GM12891 (cell line): ENCODE measurements at places on chromosomes 1 and 21.

- DNase-seq, result no peak
These were observed 876 bp upstream of the CATSPERE start for GRCh38 chr1:244460197-244460596.

DNA sequence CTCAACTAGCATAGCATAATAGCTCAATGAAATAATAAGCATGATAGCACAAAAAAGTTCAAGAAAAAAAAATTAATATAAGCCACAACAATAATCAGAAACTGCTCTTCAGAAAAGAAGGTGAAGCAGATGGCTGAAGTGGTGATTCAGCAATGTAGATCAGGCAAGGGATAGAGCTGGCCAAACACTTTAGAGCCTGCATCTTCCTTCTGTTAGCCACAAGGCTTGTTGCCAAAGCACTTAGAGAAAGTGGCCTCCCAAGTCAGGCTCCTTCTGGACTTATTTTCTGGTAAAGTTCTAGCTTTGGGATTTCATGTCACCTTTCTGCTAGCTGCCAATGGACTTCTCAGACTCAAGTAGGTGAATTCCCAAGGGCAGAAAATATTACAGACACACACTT lies 60.3 kb upstream of the C1orf87 start:
- no peak for DNase-seq

DNA sequence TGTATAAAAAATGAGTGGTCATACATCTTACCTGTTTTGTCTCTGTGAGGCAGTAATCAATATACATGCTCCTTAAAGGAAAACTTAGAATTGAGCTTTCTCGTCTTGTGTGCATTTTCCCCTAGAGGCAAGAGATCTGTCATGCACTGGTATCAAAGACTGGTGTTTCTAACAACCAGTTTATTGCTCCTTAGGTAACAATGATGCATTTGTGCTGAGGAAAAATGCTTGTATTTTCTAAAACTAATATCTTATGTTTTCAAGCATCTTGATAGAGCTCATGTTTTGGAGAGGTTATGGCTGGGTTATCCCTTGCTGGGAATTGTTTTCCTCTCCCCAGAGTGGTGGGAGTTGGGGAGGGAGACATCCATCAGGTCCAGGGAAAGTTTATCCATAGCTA lies 23.9 kb upstream of the CCDC190 start:
- DNase-seq, result no peak

DNA sequence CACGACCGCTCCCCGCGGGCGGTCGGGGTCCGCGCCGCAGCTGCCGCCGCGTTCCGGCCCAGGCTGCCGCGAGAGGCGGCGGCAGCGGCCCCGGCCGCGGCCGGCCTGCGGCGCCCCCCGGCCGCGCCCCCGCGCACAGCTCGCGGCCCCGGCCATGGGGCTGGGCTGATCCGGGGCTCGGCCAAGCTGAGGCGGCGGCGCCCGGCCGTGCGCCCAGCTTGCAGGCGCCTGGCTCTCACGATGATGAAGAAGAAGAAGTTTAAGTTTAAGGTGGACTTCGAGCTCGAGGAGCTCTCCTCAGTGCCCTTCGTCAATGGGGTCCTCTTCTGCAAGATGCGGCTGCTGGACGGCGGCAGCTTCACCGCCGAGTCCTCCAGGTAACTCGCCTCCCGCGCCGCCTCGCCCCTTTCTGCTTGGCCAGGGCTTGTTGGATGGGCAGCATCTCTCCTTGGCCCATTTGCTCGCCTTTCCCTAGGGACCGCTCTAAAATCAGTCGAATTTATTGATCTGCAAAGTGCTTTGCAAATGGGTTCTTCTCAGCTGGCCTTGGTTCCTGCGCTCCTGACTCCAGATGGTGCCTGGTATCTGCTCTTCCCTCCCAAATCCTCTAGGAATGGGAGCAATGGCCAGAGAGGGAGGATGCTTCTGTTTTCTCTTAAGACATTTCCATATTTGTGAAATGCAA lies 431 bp downstream of the EEIG2 start:
- DNase-seq, result no peak

GRCh38 chr21:38402291-38402690 lies 96.0 kb downstream of the ERG start:
- no peak for DNase-seq

DNA sequence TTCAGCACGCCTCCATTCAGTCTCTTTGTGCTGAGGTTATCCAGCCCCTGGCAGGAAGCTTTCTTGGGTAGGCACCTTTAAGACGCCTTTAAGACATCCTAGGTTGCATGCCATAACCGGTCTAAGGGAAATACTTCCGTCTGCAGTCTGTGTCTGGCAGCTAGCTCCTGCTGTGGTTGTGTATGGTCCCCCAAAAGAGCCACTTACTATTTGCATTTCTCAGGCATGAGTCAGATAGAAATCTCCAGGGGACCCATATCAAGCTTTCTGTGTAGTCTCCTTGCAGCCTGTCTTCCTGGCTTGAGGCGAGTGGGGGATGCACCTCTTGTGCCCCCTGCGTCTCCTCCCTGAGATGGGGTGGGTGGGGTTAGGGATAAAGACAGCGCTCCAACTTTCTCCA lies 10.0 kb upstream of the RYR2 start:
- no peak for DNase-seq

DNA sequence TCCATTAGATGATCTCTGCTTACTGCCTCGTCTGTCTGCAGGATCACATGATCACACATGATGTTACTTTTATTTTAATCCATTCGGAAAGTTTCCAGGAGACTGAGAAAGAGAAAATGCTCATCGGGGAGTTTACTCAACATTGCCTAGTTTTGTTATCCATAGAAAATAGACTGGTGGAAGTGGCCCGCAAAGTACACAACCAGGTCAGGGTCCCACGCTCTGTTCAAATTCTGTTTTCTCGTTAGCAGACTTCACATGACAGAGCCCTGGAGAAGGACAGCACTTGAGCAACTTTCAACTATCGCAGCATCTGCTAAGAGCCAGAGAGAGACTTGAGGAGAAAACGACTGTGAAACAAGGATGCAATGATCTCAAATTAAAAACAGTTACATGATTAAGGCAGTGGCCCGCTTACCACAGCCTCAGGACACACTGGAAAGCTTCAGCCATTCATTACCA lies 44.2 kb downstream of the ADAMTS1 start:
- no peak for DNase-seq

- peak; percentile 5 for DNase-seq
These were observed 16.5 kb downstream of the KRTAP19-1 start for GRCh38 chr21:30463713-30464112.

GRCh38 chr1:108646648-108647269 lies 14.1 kb downstream of the HENMT1 start:
- DNase-seq, result no peak

GRCh38 chr1:212235857-212236256 lies 49.4 kb upstream of the PPP2R5A start:
- no peak for DNase-seq

GRCh38 chr1:160117709-160118183 lies 2.2 kb downstream of the ATP1A2 start:
- DNase-seq, result no peak

GRCh38 chr21:25862112-25862511 lies 127.3 kb downstream of the GABPA start:
- DNase-seq, result no peak

DNA sequence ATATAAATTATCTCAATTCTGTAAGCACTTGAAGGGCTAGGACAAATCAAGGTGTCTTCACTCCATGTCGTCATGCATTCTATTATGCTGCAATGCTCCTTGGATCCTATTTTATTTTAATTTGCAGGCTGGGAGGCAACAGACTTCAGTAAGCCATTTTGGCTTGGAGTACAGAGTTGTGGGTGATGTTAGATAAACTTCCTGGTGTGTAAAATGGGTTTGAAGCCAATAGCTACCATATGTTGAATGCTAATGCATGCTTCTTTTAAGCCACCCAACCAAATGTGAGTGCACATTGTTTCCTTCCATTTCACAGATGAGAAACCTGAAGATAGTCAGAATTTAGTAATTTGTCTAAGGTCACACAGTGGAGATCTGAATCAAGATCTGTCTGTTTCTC lies 482.8 kb downstream of the DISC1 start:
- no peak for DNase-seq

- DNase-seq, result no peak
These were observed 5.5 kb downstream of the GPR137B start for GRCh38 chr1:236147521-236148469.
